ENCODE measurements at places on chromosomes 7 and 10.
A peak's percentile ranks its signal among the peaks of the same experiment; 100 is the strongest.

DNA sequence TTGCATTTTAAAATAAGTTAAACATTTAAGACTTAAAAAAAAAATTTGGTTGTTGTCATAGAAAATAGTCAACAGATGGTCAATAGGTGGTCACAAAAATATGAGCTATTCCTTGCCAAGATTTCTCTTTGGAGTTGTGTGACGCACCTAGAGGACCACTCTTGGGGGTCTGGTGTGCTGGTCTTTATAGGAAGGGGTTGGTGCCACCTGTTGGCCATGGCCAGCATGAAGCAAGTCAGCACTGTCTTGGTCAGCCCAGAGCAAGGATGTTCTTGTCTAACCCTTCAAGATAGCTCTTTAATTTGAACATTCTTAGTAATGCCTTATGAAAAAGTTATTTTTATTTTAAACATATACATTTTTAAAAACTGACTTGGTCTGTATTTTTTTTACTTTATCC lies 267.9 kb upstream of the CNTNAP2 start:
- DNase-seq: no peak

DNA sequence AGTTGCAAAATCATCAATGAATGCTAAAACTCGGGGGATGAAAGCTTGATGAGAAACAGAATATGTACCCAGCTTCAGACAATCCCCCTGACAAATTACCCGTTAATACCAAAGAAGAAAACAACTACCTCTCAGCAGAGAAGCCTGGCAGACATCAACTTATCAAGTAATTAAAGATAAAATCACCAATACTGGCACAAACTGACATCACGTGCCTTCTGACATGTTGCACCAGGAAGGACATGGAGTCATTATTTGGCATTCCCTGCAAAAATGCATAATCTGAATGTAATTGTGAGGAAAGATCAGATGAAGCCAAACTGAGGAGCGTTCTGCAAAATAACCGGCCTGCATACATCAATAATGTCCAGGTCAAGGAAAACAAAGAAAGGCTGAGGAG lies 7.7 kb downstream of the SLIT1 start:
- DNase-seq: no peak

DNA sequence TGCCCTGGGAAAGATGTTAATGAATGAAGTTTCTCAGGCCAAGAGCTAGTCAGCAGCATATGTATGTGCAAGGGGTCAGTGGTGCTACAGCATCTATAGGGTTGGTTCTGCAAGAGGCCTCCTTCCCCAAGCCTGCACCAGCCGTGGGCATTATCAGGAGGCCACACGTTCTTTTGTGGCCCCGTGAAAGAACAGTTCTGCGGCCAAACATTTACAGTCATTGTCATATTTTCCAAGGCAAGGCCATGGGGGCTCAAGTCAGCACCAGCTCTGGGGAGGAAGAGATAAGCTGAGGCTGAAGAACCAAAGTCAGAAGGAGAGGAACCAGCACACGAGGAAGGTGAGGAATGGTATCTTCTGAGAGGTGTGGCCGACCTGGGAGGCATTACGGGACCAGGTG lies 54.4 kb upstream of the TMEM72 start:
- DNase-seq: no peak

GRCh38 chr10:6204063-6204340 lies 1.3 kb downstream of the PFKFB3 start:
- peak; percentile 66 for DNase-seq

DNA sequence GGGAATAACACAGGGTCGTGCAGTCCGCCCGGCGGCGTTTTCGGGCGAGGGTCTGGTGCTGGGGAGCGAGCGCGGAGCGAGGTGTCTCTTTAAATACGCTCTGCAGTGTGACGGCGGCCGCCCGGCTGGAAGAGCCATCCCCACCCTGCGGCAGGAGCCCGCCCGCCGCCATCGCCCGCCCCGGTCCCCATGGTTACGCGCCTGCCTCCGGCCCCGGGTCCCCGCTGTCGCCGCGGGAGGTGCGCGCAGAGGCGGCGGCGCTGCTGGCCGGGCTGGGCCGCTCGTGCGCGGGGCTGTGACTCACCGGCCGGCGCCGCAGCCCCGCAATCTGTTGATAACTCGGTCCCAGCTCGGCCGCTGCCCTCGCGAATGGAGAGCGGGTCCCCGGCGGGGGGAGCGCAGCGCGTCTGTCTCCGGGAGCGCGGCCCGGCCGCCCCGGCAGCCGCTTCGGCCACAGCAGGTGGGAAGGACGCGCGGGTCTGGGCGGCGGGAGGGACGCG lies at the start of gene ADGRA1:
ADGRA1 (plus strand) TSS at position 246 of the 500 bp plus-strand sequence. CDS start 986 bp downstream, outside the sequence.
- DNase-seq: no peak

- peak; percentile 31 for DNase-seq
Observed at GRCh38 chr7:97005183-97006054, at the start of gene DLX6. Gene DLX6 (plus strand): TSS chr7:97005553. CDS start chr7:97005978, 425 bp downstream.

GRCh38 chr7:8442051-8442813 lies 8.8 kb downstream of the NXPH1 start:
- DNase-seq: no peak

DNA sequence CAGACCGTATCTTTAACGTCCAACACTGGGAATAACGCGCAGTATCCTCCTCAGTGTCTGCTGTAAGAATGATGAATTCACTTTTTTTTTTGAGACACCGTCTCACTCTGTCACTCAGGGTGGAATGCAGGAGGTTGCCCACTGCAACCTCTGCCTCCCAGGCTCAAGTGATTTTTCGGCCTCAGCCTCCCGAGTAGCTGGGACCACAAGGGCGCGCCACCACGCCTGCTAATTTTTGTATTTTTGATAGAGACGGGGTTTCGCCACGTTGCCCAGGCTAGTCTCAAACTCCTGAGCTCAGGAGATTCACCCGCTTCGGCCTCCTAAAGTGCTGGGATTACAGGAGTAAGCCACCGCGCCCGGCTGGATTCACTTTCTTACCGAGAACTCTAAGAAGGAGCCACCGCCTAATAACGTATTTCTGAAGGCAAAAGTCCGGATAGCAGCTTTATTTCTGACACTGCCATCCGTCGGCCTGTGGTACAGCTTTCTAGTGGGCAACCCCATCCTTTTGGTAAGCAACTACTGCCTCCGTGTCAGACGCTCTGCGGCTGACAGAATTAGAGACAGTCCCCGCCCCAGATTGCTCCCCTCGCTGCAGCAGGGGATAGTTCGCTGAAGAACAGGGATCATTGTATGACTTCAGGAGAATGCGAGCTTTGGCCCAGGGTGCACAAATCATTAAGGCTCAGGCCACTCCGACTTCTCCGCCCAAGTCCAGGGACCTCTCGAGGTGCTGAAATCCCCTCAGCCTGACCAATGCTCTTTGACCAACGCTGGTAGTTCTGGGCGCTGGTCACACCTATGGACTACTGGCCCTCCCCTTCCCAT lies 662 bp downstream of the POLR3A start:
- DNase-seq: no peak

GRCh38 chr10:3873728-3874461 lies 88.9 kb upstream of the KLF6 start:
- no peak for DNase-seq

- no peak for DNase-seq
Observed at GRCh38 chr7:50620433-50620832, 55.2 kb upstream of the DDC start.

- DNase-seq: no peak
Observed at GRCh38 chr7:81298951-81299666, 380.3 kb upstream of the SEMA3C start.

DNA sequence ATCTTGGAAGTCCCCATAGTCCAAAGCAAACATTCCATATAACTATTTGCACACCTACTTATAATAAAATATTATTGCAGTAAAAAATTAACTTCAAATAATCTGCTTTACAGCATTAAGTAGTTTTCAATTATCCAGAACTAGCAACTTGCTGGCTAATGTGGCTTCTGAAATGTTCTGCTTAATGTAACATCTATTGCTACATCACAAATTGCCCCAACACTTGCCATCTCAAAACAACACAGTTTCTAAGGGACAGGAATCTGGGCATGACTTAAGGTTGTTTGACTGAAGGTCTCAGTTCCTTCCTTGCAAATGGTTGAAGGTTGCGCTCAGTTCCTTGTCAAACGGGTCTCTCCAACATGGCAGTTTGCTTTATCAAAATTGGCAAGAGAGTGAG lies 378.5 kb upstream of the SEMA3C start:
- no peak for DNase-seq

GRCh38 chr10:89245802-89246201 lies 5.8 kb downstream of the LIPA start:
- no peak for DNase-seq

DNA sequence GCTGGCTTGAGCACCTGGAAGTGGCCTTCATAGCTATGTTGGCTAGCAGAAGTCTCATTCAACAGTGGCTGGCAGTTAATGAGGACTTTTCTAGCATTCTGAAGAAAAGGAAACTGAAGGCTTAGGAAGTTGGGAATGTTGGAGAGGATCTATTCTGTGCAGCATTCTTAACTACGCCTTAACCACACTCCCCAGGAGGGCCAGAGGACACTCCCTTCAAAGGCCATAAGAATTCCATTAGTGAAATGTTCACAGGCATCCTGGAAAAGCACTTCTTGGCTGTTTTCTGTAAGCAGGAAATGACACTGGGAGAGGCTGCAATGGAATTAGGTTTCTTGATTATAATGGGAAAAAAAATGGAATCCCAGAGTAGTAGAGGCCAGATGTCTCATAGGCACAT lies 188.9 kb downstream of the ARHGAP12 start:
- no peak for DNase-seq

DNA sequence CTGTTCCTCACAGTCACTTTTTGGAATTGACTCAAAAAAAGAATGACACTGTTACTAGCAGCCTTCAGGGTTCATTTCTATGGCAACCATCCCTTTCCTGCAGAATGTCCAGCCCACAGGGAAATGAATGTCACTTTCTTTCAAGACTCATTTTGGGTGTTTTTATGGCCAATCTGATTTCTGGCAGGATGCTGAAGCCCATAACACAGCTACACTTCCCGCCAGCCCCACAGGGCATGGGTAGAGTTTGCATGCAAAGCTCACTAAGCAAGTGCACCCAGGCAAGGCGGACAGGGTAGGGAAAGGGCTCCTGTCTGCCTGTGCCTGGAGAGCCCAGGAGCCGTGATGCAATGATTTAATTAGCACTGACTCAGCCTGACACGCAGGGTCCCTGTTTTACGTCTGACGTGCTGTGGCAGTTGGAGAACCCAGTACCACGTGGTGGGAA lies 26.1 kb upstream of the GPAM start:
- DNase-seq: no peak

DNA sequence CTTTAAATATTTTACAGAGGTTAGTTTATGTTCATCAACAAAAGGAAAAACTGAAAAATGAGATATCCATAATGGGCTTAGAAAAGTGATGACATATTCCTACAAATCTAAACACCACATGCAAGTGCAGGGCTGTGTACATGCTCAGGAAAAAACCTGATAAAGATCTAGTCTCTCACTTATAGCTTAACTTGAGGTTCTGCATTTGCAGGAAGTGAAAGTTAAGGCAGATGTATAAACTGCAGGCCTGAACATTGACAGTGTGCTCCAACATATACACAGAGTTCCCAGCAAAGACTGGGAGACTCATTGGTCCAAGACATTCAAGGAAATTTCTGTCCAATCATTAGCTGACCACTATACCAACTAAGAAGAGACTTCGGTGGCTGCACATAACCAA lies 63.8 kb upstream of the RET start:
- no peak for DNase-seq

DNA sequence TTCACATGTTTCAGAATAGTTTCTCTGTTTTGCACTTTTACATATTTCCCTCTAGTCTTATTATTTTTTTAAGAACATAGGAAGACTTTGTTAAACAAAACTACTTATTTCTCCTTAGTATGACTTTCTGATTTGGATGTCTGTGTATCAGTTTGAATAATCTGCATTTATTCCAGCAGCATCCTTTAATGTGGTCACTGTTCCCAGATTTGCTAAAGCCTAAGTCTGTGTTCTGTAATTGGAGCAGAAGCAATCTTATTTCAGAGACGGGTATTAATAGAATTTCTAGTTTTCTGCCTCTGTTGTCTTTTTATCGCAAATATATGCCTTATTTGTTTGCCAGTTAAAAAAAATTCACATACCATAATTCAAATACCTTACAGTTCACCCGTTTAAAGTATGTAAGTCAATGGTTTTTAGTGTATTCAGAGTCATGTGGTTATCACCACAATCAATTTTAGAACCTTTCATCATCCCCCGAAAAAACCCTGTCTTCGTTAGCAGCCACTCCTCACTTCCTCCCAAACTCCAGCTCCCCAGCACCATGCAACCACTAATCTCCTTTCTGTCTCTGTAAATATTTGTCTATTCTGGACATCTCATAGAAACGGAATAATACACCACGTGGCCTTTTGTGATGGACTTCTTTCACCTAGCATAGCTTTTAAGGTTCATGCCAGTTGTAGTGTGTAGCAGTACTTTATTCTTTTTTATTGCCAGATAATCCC lies 58.7 kb downstream of the INPP5F start:
- no peak for DNase-seq

GRCh38 chr7:141700848-141701371 lies 1.1 kb downstream of the DENND11 start:
- no peak for DNase-seq

- DNase-seq: no peak
Observed at GRCh38 chr7:12643001-12643643, 44.3 kb upstream of the ARL4A start.

- DNase-seq: no peak
Observed at GRCh38 chr7:155418304-155418703, 39.6 kb upstream of the EN2 start.

DNA sequence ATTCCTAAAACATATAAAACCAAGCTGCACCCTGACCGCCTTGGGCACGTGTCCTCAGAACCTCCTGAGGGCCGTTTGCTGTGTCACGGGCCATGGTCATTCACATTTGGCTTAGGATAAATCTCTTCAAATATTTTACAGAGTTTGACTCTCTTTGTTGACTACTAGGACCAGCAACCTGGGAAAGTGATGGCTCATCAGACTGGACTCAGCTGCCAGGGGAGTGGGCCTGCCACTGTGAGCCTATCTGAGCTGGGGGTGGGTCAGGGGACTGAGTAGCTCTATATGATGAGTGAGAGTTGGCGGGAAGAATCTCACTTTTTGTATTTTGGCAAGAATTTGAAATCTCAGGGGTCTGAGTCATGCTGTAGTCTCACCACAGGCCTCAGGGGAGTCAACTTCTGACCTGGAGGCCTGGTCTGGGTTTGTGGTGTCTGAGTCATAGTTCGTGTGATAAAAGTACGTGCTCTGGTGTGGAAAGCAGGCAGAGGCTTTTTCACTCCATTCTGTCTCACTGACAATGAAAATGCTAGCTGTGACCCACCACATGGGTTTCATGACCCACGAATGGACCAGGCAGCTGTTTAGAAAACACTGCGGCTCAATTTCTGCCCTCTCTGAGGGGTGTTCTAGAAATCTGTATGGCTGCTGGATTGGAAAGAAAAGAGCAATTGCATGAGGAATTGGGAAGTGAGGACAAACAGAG lies 4.2 kb upstream of the UPP1 start:
- peak; percentile 58 for DNase-seq

DNA sequence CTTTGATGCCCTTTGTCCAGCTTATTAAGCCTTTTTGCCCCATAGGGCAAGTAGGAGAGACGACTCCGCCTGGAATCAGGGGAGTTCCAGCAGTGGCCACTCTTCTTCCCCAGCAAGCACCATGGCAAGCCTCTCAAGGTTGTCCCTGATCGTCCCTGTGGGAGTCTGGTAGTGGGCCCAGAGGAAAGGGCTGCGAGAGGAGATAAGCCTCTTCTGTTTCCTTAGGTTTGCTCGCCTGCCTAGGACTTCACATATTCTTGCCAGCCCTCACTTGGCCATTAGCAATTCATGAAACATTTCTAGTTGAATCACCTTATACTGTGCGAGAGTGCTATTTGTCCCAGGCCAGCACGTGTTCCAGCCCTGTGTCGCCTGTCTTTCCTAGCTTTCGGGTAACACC lies 47.8 kb upstream of the CPN1 start:
- DNase-seq: no peak

GRCh38 chr7:1767524-1767923 lies 97.4 kb downstream of the ELFN1 start:
- DNase-seq: no peak

GRCh38 chr10:13372524-13372923 lies 24.4 kb upstream of the SEPHS1 start:
- DNase-seq: no peak

Measured in stimulated activated CD4-positive, alpha-beta T cell treated with anti-CD3 and anti-CD28 coated beads, Interleukin-12 subunit alpha, Interleukin-12 subunit beta, amount 100 ng/mL, for 4 hours (primary cell).